ENCODE measurements at places on chromosomes 16 and 17.
A peak's percentile ranks its signal among the peaks of the same experiment; 100 is the strongest.

DNA sequence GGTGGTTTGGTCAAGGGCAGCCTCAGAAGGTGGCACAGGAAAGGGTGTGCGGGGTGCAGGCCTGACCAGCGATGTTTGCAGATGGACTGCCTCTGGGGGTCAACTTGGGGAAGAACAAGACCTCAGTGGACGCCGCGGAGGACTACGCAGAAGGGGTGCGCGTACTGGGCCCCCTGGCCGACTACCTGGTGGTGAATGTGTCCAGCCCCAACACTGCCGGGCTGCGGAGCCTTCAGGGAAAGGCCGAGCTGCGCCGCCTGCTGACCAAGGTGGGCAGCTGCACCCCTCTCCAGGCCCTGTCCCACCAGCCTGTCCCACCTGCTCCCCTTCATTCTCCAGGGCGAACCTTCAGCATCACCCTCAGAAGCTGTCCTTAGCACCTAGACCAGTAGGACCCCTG lies 12.5 kb downstream of the DHODH start:
- DNase-seq: no peak

DNA sequence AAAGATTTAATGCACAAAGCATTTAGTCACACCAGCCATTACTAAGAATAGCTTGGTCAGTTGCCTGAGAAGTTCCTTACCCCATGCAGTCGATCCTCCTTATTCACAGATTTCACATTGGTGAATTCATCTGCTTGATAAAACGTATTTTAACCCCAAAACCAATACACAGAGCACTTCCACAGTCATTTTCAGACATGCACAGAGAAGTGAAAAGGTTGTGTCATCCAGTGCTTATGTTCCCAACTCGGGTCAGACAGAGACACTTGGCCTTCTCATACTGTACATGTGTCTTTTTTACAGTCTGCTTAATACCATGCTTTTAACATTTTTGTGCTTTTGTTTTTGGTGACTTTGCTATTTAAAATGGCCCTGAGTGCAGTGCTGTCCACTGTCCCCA lies 219.7 kb downstream of the SPECC1 start:
- no peak for DNase-seq

GRCh38 chr17:325270-326009 lies 27.2 kb downstream of the RPH3AL start:
- peak; percentile 29 for DNase-seq

DNA sequence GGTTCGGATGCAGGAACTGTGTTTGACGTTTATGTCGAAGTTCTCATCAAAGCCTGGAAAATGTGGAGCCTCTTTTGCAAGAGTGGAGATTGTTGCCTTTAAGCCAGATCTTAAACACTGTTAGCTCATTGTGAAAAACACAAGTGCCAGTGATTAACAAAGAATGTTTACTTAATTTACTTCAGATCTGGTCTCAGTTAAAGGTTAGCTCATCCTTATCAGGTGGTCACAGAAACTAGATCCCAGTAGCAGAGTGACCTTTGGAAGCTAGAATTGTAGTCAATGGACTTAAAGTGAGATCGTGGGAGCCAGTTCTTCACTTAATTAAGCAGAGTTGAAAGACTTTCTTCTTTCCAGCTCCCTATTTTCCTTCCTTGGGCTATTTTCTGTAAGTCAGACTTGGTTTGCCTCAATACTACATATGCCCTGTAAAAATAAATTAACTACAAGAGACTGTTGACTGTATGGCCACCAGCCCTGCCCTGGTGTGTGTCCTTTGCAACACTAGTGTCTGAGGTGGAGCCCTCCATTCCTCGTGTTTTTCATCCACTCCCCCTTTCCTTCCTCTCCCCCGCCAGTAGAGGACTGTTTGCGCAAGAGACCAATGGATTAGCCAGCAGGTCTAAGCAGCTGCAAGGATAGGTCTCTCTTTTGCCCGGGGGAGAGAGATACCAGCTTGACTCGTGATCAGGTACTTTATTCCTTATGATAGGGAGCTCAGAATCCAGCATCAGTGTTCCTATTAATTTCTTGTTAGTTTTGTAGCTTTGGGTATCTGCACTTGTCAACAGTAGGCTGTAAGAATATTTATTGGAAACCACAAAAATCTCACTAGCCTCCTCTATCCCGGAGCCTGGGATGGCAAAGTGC lies 20.2 kb downstream of the FBXO39 start:
- DNase-seq: no peak
